ENCODE measurements at places on chromosomes 7 and 10.

- no peak for DNase-seq
Measured at GRCh38 chr10:13674645-13675588, 88.2 kb downstream of the PRPF18 start.

- DNase-seq: no peak
Measured at GRCh38 chr10:131196176-131196885, 115.2 kb downstream of the TCERG1L start.

DNA sequence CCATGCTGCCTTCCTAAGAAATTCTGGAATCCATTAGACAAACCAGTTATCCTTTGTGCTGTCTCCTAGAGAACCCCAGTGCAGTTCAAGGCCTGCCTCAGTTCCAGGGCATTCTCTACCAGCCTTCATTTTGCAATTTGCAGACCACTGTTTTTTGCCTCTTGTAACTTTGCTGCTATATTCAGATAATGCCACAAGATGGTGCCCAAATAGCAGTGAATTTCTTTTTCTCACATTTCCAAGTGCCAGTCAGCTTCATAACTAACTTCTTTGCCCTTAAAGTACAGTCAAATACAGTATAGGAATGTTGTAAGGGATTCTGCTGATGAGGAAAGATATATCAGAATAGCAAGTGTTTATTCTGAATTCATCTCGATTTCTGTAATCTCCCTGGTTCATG is 25.2 kb downstream of the LOXL4 start:
- DNase-seq: no peak

GRCh38 chr7:28700096-28700495 is 258.0 kb downstream of the TRIL start:
- no peak for DNase-seq

GRCh38 chr7:43890468-43890867 is 15.9 kb downstream of the URGCP start:
- DNase-seq: no peak

DNA sequence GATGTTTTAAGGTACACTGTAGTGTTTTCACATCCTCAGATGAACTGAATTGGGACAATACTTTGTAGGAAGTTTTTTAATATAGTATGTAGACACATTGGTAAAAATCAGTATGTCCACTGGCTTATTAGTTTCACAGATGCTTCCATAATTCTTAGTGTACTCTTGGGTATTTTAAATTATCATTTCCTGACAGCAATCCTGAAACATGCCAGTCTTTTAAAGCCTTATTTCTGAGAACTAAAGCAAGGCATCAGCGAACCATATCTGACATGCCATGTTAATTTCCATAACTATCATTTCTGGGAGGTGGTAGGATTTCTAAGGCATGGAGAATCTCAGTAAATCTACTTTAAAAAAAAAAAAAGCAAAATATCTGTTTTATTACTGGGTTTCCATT is 266.4 kb downstream of the ADK start:
- DNase-seq: no peak

- no peak for DNase-seq
Measured at GRCh38 chr10:35412900-35413491, 76.7 kb downstream of the CCNY start.

DNA sequence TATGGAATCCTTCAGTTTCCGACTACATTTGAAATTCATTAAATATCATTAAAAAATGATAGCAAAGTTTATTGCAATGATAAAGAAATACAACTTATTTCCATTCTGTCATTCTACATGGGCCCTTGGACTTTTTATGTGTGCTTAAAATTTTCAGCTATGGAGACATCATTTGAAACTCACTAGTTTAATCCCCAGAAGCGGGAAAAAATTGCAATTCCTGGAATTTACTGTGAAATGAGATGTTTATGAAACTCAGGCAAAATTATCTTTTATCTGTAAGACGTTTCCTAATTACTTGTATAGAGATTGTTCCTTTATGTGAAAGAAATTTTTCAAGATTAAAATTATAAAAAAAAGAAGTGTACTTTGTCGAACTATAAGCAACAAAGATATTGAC is 213.4 kb downstream of the PARD3 start:
- no peak for DNase-seq

DNA sequence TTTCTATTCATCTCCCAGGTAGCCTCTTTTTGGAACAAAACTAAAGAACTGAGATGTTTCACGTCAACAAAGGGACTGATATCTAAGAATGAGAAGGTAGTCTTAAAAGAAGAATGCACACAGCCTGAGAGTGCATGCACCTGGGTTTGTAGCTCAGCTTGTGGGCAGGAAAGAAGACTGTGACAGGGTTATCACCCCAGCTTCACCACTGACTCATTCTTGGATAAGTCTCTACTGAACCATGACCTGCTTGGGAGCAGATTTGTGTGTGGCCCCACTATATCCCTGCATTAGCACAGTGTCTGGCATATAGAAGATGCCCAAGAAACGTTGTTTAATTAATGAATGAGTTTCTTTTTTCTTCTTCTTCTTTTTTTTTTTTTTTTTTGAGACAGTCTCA is 187.5 kb downstream of the GPAM start:
- DNase-seq: no peak

DNA sequence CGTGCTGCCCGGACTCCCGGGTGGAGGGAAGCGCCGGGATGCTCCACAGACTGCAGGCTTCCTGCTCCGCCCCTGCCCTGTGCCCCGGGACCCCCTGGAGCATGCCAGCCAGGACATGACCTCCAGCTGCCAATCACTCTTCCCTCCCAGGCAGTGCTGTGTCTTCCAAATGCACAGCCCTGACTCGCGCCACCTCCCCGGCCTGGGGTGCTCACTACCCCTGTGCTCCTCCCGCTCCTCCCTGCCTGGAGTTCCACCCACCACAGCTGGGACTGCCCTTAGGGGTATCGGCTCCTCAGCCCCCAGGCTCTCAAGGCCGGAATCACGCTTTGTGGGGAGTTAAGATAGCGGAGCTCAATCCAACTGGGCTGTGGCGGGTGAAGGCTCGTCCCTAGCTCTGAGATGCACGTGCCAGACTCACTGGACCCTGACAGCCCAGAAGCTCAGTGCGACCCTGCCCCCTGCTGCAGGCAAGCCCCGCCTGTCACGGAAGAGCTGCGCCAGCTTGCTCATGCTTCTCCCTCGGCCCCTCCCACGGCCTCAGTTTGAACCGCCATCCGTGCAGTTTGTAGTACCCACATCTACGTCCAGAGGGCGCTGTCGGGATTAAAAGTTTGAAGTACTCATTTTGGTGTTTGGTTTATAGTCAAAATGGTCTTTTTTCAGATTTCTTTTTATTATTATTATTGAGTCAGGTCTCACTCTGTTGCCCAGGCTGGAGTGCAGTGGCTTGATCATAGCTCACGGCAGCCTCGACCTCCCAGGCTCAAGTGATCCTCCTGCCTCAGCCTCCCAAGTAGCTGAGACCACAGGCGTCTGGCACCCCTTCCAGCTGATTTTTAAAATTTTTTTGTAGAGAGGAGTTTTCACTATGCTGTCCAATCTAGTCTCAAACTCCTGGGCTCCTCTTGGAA is 142.5 kb upstream of the TCERG1L start:
- peak; percentile 82 for DNase-seq

GRCh38 chr10:51716981-51717380 is 17.6 kb upstream of the CSTF2T start:
- DNase-seq: no peak

DNA sequence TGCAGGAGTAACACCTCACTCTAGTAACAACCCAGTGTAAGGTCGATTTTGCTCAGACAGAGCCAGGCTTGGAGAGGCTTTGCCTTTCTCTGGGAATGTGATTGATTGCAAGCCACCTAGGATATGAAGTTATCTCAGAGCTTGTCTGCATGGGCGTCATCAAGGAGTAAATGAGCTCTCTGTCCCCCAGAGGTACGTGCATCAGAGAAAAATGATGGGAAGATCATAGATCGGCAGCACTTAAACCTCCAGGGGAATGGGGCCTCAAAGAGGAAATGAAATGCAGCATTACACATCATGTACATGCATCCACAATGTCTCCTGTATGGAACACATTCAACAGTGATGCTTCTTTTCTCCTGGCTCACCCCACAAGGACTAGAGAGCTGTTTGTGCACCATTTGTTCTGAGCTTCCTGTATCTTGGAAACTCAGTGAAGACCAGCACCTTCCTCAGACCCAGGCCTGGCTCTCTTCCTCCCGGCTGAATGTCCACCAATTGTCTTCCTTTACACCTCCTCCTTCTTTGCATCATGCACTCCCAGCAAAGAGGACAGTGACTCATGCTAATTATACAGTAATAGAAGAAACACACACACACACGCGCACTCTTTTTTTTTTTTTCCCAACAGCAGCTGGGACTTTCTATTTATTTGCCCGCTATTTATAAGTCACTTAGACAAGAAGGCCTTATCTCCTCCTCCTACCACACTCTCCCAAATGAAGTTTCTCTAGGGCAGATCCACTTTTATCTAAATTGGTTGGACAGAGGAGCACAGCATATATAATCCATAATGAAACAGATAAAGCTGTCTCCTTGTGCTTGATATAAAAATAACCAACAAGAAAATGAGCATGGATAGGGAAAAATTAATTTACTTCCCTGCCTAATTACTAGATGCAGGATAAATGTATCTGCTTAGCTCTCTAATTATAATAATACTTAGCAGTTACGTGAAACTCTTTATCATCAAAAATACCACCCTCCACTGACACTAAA is 990.7 kb downstream of the CCSER2 start:
- no peak for DNase-seq

DNA sequence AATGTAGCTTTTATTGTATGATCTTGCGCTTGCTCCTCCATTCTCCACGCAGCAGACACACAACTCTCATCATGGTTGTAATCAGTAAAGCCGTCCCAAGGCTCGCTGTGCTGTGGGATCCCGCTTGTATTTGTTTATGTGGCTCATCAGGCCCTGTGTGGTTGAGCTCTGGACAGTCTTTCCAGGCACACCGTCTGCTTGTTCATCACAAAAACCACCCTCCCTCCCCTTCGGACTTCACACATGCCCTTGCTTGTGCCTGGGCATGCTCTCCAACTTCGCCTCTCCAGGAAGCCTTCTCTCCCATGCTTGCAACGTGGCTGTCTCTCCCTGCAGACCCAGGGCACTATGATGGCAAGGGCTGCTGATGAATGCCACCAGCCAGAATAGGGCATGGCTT is 62.4 kb downstream of the HK1 start:
- no peak for DNase-seq

DNA sequence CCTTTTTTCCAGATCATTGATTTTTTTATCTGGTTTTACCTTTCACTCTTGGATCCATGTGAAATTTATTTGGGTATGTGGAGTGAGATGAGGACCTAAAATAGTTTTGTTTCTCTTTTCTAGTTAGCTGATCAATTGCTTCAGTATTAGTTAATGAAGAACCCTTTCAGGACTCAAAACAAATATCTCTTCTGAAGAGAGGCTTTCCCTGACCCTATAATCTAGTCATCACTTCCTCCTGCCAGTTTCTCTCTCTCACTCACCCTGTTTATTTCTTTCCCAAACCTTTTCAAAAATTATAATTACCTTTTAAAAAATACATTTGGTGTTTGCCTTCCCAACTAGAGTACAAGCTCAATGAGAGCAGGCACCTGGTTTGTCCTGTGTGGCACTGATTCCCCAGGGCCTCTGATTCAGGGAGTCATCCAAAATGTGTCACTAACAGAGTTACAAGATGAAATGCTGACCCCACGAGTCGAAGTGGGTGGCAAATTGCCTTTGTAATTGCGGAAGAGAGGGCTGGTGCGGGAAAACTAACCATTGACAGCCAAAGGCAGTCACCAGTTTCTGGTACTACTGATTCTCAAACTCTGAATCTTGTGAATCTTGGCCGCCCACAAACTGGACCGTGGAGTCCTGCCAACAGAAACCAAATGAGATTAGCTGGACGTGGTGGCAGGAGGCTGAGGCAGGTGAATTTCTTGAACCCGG is 2.4 kb downstream of the TMEM140 start:
- no peak for DNase-seq

DNA sequence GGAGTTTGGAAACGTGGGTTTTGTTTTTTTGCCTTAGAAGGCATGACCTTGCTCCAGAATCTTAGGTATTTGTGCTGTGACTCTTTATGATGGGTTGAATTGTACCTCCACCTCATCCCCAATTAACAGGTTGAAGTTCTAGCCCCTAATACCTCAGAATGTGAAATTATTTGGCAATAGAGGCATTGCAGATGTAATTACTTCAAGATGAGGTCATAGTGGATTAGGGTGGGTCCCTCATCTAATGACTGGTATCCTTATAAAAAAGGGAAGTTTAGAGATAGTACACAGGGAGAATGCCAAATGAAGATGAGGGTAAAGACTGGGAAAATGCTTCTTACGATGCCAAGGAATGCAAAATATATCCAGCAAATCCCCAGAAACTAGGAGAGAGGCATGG is 3.0 kb upstream of the FAM200A start:
- no peak for DNase-seq

GRCh38 chr10:29949411-29950011 is 109.9 kb downstream of the JCAD start:
- no peak for DNase-seq

DNA sequence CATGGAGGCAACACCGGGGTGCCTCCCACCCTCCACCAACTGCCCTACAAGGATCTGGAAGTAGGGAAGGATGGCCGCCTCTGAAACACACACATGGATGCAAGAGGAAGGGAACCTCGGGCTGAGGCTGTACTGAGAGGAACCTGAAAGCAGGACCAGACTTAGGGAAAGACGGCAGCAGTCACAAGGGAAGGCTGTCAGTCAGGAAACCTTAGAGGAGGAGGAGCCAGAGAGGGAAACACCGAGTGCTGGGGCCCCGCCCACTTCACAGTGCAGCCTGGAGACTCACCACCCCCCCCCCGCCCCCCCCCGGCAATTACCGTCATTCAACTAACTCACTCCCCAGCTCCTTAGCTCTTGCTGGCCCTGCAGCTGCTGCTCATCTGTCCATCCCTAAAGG is 2.5 kb downstream of the CYREN start:
- no peak for DNase-seq

- no peak for DNase-seq
Measured at GRCh38 chr7:155893664-155894063, 81.4 kb upstream of the SHH start.

GRCh38 chr10:97759158-97759887 is 12.5 kb downstream of the SFRP5 start:
- peak; percentile 28 for DNase-seq

DNA sequence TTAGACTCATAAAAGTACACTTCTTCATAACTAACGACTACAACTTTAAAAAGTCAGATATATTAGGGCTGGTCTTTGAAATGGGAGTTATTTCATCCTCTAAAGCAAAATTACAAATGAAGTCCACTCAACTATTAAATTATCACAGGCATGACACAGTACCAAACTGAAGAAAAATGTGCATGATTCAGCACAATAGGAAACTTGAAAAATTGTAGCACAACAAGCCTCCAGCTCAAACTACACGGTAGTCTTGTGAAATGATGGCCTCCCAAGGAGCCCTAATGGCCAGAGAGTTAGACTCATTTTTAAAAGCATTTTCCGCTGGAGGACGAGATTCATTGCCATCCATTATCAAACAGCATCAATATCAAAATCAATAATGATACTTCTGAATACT is 76.4 kb downstream of the MAGI2 start:
- DNase-seq: no peak

DNA sequence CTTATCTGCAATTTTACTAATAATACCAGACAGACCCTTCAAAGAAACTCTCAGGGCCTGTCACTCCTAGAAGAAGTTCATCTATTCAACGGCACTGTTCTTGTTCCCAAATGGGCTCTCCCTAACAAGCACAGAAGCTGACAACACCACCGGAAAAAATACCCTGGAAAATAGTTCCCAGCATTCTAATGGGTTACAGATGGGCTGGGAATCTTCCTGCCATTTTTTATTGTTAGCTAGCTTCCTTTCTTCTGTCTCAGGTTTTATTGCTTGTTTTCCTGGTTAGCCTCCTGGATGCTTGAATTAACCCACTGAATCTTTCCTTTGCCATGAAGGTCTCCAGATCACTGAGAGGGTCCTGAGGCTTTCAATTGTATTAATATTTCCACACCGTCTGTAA is 689.8 kb upstream of the NRP1 start:
- no peak for DNase-seq

Measured in stimulated activated CD4-positive, alpha-beta T cell treated with anti-CD3 and anti-CD28 coated beads, Interleukin-1b, Interleukin-23, amount 100 ng/mL, for 48 hours (primary cell).